ENCODE measurements at places on chromosomes 1 and 21. TPM values are rescaled to one million over a fixed set of nuclear protein-coding genes. Genes with fewer than 3 reads are reported as not detected.

GRCh38 chr1:107499139-107499744 is 358.4 kb downstream of the NTNG1 start:
- no peak for ATAC-seq

DNA sequence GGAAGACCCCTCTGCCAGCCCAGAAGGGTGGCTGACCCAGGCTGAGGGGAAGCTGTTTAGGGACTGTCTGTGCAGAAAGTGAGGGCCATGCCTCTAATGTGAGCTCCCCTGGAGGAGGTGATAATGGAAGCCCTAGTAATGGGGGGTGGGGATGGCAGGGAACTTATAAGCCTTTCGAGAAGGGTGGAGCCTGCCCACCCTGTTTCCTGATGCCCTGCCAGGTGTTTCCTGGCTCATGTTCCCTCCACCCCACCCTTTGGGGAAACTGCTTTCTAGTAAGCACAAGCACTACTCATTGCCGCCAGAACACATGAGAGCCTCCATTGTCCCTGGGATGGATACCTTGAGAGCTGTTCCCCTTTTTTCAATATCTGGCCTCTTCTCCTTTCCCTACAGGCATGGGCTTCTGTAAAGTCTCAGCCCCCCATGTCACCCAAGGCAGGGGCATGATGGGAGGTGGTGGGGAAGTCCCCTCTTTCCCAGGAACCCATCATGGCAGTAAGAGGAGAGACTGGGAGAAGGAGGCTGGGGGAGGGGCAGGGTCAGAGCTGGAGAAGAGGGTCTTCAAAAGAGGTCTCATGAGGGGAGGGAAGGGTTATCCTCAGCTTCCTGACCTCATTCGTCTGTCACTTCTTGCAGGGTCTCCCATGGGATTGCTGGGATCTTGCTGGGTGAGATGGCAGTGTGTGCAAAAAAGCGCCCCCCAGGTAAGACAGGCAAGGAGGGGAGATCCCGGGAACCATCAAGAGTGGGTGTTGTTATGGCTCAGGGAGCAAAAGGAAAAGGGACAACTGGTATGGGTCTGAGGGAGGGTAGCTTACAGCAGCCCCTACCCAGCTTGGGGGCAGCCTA is 2.4 kb downstream of the ATP8B2 start:
- ATAC-seq: no peak

DNA sequence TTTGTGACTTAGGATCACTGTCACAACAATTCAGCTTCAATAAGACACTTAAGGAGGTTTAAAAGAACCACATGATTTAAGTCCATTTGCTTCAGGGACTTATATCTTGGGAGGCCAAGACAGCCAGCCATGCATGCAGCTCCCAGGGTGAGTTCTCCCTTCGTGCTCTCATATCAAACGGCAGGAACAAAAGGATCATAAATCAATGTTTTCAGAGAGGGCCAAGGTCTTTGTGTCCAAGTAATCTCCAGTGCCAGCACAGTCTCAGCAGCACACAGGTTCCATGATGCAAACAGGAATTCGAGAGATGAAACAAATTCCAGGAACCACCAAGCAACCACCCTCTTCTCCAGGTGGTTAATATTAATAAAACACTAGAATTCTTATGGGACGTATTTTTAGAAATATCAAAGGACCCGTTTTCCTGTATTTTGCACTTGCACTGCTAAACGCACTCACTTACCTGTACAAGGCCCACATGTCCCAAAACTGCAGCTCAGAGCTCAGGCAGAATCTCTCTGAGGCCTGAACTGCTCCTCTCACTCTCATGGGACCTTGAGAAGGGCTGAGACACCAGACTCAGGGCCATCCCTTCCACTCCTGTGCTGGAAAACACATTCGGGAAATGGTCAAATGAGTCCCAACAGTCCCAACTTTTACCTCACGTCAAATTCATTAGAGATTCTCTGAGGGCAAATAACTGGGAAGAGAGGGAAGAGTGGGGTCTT is 100.0 kb upstream of the RAB4A start:
- ATAC-seq: peak; percentile 65

Gene FAM163A
- not detected for total RNA-seq

Gene HLX
- total RNA-seq: 0.19 TPM

Data from motor neuron (in vitro differentiated cells).